IMR-90 (cell line): ENCODE measurements at places on chromosomes 4 and X. TPM values are rescaled to one million over a fixed set of nuclear protein-coding genes. Genes with fewer than 3 reads are reported as not detected.

DNA sequence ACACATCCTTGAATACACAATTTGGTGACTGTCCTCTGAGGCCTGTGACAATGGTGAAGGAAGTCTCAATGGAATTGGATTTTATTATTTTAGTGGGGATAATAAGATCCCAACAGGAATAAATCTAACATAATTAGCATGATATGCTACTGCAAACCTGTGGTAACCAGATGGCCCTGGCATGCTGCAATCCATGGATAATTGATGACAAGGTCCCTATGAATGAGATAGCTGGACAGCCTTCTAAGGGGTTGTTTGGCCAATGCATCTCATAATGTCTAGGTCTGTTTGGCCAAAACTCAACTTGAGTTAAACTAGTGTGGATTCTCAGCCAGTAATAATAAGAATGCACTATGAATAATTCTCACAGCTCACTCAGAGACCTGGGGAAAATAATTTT is 145.3 kb upstream of the GALNTL6 start:
- H3K4me3 ChIP-seq, result no peak overlapping the region
- no peaks in the 10 kb centered on the region for H3K36me3 ChIP-seq
- no peak overlapping the region for H3K27ac ChIP-seq
- no peak for DNase-seq
- H3K27me3 ChIP-seq, result no peaks in the 10 kb centered on the region

DNA sequence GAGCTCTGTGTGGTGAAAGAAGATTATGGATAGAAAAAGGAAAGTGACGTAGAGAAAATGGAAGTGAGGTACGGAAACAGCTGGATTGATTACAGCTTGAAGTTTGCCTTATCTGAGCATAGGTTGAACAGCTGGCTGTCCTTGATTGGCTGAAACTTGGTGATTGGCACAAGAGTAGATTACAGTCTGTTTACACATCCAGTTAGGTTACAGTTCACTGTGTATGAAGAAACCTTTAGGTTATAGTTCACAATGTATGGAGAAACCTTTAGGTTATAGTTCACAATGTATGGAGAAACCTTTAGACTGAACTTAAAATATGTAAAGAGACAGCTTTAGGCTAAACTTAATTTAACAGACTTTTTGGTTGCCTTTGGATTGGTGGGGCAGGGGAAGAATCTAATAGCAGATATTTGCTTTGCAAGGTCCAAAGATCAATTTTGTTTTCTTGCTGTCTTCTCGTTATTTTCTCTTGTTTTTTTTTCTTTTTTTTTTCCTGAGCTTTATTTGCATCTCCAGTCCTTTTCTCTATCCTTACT is 15.6 kb upstream of the ART3 start:
- H3K4me1 ChIP-seq, result no peaks in the 10 kb centered on the region; the same call in 1 of the 2 replicates
- no peak overlapping the region for H3K27ac ChIP-seq
- no peak for DNase-seq
- H3K36me3 ChIP-seq, result no peaks in the 10 kb centered on the region
- H3K4me3 ChIP-seq, result no peak overlapping the region

DNA sequence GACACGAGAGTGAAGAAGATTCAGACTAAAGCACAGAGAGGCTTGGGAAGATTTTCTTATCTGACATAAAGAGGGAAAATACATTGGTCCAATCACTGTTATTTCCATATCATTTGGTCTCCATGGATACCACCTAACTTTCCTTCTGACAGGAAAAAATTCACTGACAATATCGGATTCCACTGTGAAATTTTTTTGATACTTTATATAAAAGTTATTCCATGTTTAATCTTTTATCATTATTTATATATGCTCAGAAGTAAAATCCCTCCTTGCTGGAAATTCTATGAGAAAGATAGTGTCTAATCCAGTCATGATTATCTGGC is 3.6 kb downstream of the IRF2 start:
- DNase-seq, result no peak
- 0 out of 2 replicates have a peak, but pooled peaks cover 2% of the 10 kb centered on the region for H3K36me3 ChIP-seq
- H3K27me3 ChIP-seq, result no peaks in the 10 kb centered on the region
- no peak overlapping the region for H3K4me3 ChIP-seq

DNA sequence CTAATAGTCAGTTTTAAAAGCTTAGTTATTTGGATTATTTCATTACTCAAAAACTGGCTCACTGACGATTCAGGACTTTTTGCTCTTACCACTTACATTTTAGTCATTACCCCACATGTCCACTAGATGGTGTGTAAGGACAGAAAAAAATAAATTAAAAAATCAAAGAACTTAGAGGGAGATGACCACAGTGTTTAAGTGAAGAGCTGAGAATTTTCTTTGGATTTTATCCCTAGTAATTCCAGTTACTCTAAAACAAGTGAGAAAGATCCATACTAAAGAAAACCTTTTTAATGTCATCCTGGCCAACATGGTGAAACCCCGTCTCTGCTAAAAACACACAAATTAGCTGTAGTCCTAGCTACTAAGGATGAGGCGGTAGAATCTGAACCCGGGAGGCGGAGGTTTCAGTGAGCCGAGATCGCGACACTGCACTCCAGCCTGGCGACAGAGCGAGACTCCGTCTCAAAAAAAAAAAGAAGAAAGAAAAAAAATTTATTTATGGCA is 26.4 kb upstream of the TMPRSS11B start:
- no peak overlapping the region for H3K27ac ChIP-seq
- 0 out of 2 replicates have a peak, but pooled peaks cover 3% of the 10 kb centered on the region for H3K4me1 ChIP-seq
- no peaks in the 10 kb centered on the region for H3K36me3 ChIP-seq
- DNase-seq, result peak; percentile 73

DNA sequence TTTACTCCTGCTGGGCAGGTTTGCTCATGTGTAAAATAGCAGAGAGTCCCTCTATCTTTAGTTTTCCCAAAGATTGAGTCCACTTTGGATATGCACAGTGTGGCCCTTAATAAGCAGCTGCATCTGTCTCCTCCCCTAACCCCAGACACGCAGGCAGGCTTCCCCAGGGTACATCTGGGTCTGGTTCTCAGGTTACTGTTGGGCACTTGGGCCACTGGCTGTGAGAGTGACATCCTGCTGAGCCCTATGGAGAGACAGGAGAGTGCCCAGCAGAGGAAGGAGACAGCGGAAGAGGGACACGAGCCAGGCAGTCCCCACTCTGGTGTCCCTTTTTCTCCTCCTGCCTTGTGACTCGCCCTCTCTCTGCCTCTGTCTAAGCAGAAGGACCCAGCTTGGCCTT is 16.0 kb downstream of the XK start:
- no peak overlapping the region for H3K4me3 ChIP-seq
- no peak overlapping the region for H3K27ac ChIP-seq
- H3K27me3 ChIP-seq, result peaks cover 4% of the 10 kb centered on the region; the same call in 1 of the 2 replicates
- H3K4me1 ChIP-seq, result no peaks in the 10 kb centered on the region
- no peak for DNase-seq
- H3K36me3 ChIP-seq, result no peaks in the 10 kb centered on the region

DNA sequence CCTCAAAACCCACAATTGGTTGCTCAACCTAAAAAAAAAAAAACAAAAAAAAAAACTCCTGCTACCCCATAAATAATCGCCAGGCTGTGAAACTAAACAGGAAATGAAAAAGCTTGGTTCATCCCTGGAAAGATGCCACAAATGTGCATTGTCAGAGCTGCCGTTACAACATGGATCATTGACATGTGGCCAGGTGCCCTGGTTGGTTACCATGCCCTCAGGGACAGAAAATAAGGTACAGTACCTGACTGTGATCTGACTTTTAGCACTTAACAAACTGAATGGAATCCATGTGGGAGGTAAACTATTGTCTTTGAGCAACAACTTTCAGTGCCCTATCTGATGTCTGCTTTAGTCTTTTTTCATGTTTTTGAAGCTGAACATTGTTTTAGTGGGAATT is 118.0 kb upstream of the RPL34 start:
- no peak for DNase-seq
- H3K4me3 ChIP-seq, result no peak overlapping the region
- H3K36me3 ChIP-seq, result no peaks in the 10 kb centered on the region
- H3K27me3 ChIP-seq, result no peaks in the 10 kb centered on the region
- H3K4me1 ChIP-seq, result no peaks in the 10 kb centered on the region

GRCh38 chr4:5184606-5185005 is 133.3 kb downstream of the STK32B start:
- H3K4me3 ChIP-seq, result no peak overlapping the region
- peaks cover 3% of the 10 kb centered on the region for H3K4me1 ChIP-seq
- H3K27ac ChIP-seq, result no peak overlapping the region
- H3K36me3 ChIP-seq, result no peaks in the 10 kb centered on the region
- no peaks in the 10 kb centered on the region for H3K27me3 ChIP-seq

GRCh38 chr4:21879187-21879586 is 69.4 kb downstream of the KCNIP4 start:
- no peaks in the 10 kb centered on the region for H3K27me3 ChIP-seq
- no peaks in the 10 kb centered on the region for H3K4me1 ChIP-seq
- no peaks in the 10 kb centered on the region for H3K36me3 ChIP-seq
- H3K27ac ChIP-seq, result no peak overlapping the region

- peaks cover 3% of the 10 kb centered on the region; the same call in 1 of the 2 replicates for H3K27me3 ChIP-seq
- H3K36me3 ChIP-seq, result no peaks in the 10 kb centered on the region
- H3K4me3 ChIP-seq, result no peak overlapping the region
- peaks cover 8% of the 10 kb centered on the region for H3K4me1 ChIP-seq
- no peak overlapping the region for H3K27ac ChIP-seq
Observed at GRCh38 chr4:8247047-8247930, 22.3 kb upstream of the HTRA3 start.

DNA sequence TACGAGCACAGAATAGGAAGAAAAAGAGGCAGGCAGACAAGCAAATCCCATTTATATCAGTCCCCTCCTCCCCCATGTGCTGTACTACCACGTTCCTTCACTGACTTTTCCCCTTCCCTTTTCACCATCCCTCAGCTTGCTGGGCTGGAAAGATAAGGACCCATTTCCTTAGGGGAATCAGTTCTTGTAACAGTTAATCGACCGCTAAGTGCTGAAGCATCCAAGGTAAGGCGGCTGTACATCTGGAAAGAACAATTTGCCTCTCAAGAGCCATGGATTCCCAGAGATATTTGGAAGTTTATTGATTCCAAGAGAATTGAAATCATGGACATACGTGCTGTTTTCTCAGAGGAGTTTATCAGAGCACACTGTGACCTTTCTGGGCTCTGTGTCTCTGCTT is 1688.0 kb downstream of the STIM2 start:
- no peak overlapping the region for H3K4me3 ChIP-seq
- no peaks in the 10 kb centered on the region for H3K27me3 ChIP-seq
- H3K27ac ChIP-seq, result no peak overlapping the region

DNA sequence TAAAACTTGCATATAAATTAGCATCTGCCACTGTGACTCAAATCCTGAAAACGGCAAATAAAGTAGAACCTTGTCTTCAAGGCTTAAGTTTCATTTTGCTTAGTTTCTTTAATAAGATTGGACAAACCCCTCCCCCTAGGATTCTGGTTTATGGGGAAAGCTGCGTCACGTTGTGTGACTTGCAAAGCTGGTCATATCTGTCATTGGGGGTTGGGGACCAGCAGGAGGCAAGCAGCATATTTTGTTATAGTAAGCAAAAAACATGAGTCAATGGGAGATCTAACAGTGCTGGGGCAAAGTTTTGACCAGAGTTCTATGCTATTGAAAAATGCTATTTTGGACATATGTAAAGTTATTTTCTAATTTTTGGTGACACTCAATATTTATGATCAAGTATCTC is 407.3 kb downstream of the PCDH18 start:
- DNase-seq, result peak; percentile 55
- no peaks in the 10 kb centered on the region for H3K4me1 ChIP-seq
- no peaks in the 10 kb centered on the region for H3K27me3 ChIP-seq

GRCh38 chr4:149095811-149096210 is 653.6 kb upstream of the NR3C2 start:
- no peak overlapping the region for H3K4me3 ChIP-seq
- no peak overlapping the region for H3K27ac ChIP-seq
- H3K4me1 ChIP-seq, result no peaks in the 10 kb centered on the region
- no peaks in the 10 kb centered on the region for H3K36me3 ChIP-seq

DNA sequence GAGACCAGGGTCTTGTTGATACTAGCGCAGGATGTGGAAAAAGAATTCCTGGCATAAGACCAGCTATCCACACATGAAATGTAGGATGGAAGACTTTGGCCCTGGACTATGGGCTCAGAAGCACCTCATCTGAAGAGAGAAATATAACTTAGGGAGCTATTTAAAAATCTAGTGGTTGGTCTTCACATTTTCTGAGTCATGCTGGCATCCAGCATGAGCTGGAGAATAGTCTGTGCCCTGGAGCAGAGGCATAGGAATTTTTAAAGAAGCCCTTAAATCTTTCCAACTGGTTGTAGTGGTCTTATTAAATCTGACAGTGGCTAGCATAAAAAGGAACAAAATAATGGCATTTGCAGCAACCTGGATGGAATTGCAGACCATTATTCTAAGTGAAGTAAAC is 86.3 kb downstream of the SMARCA5 start:
- H3K27me3 ChIP-seq, result no peaks in the 10 kb centered on the region
- H3K36me3 ChIP-seq, result no peaks in the 10 kb centered on the region
- no peaks in the 10 kb centered on the region for H3K4me1 ChIP-seq
- H3K4me3 ChIP-seq, result no peak overlapping the region
- H3K27ac ChIP-seq, result no peak overlapping the region

DNA sequence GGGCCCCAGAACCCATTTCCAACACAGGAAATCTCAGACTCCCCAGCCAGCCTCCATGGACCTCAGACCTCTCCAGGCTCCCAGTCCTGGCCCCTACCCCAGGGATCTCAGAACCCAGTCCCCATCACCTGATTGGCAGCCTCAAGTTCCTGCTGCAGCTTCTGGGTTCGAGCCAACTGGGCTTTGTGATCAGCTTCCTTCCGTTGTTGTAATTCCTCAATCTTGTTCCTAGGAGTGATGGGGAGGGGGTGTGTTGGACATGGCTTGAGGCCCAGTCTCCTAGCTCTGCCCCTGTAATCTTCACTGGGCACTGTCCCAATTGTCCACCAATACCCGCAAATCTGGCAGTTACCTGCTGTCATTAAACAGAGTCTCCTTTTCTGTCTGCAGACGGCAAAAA is 12.6 kb downstream of the GRIPAP1 start:
- no peaks in the 10 kb centered on the region for H3K27me3 ChIP-seq
- H3K27ac ChIP-seq, result no peak overlapping the region
- no peak overlapping the region for H3K4me3 ChIP-seq
- no peaks in the 10 kb centered on the region for H3K4me1 ChIP-seq
- no peak for DNase-seq

DNA sequence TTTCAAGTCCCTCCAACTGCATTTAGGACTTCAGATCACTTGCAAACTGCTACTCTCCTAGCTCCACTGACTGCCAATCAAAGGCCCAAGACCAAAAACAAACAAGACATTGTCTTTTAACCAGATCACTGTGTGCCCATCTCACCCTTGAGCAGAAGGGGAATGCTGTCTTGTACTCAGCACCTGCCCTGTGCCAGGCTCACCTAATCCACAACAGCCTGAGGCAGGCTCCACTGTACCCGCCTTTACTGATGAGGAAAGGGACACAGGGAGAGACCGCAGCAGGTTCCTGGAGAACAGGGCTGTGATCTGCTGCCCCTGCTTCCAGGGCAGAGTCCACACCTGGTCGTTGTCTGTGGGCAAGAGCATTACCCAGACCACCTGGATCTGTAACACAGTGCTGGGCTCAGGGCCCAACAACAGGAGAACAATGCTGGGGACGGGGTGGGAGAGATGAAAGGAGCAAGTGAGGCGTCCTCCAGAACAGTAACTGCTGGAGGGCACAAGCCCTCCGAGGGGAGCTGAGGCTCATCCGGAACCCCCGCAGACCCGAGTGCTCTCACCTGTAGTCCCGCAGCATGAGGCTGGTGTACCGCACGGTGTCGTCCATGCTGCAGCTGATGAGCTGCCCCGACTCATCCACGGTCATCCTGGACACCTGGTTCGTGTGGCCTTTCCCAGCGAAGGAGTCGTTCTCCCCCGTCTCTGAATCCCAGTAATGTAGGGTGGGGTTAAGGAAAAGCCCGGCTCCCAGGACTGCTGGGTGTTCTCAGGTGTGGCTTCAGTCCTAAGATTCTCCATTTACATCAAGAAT is 33.9 kb downstream of the WDR1 start:
- no peak overlapping the region for H3K4me3 ChIP-seq
- peaks cover 96% of the 10 kb centered on the region for H3K36me3 ChIP-seq
- H3K27ac ChIP-seq, result no peak overlapping the region
- no peak for DNase-seq

The RHOXF2B gene
- not detected in 2 replicates for total RNA-seq

The LRIT3 gene
- not detected in 2 replicates for total RNA-seq

The DMD gene
- total RNA-seq, result 10.6 and 11.8 TPM in 2 replicates

The ZAR1 gene
- not detected in 2 replicates for total RNA-seq

The CLNK gene
- total RNA-seq, result not detected in 2 replicates
